Heart right ventricle (tissue), 16 donors: ENCODE measurements at places on chromosomes 11 and 22. TPM values are rescaled to one million over a fixed set of nuclear protein-coding genes. Genes with fewer than 3 reads are reported as not detected.

The TNNI2 gene
- total RNA-seq: 0.55 TPM

The PIWIL4 gene
- total RNA-seq: 0.37 TPM

The ESRRA gene
- 211 TPM for total RNA-seq

The APOA1 gene
- 68.6 TPM for total RNA-seq

The PICALM gene
- 189 TPM for total RNA-seq

The TSPAN32 gene
- 24.0 TPM for total RNA-seq

The MEI1 gene
- total RNA-seq: 0.71 TPM

The OR51B5 gene
- not detected for total RNA-seq
